Heart right ventricle (tissue), 16 donors: ENCODE measurements at places on chromosomes 4 and X. TPM values are rescaled to one million over a fixed set of nuclear protein-coding genes. Genes with fewer than 3 reads are reported as not detected.

DNA sequence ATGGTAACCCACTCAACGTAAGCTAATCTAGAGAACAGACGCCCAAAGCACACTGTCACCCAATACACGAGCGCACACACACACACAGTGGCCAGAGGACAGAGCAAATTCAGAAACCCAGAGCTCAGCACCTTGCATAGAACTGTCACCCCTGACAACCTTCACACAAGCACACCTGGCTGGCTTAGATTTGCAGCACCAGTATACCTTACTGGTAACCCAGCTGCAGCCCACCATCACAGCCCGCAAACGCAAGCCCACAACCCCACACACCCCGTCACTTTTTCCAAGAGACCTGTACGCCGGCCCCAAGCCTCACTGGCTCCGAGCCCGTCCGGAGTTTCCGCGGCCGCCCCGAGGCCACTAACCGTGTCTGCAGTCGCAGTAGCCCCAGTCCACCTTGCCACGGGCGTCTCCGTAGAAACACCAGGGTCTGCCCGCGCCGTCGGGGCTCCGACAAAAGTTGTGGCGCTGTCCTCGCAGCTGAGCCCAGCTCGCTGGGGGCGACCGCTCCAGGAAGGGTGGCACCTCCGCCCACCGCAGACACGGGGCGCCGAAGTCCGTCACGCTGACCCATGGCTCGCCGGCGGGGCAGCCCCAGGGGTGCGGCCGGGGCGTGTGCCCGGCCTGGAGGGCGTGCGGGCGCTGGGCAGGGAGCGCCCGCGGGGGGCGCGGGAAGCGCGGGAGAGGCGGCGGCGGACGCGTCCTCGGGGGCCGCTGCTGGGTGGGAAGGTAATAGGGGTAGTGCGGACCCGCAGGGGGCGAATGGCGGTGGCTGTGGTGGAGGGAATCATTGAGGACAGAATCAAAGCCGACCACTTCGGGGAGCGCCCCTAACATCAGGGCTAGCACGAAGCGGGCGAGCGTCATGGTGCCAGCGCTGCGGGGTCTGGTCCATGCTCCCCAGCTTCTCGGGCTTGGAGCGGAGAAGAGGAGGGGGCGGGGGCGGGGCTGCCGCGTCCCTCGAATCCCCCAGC, 664 bp downstream of the PRSS12 start:
- no peak for DNase-seq
- no peaks in the 10 kb centered on the region for H3K36me3 ChIP-seq
- peak overlapping the region; percentile 21 for H3K4me3 ChIP-seq
- H3K27me3 ChIP-seq: peaks cover 79% of the 10 kb centered on the region

DNA sequence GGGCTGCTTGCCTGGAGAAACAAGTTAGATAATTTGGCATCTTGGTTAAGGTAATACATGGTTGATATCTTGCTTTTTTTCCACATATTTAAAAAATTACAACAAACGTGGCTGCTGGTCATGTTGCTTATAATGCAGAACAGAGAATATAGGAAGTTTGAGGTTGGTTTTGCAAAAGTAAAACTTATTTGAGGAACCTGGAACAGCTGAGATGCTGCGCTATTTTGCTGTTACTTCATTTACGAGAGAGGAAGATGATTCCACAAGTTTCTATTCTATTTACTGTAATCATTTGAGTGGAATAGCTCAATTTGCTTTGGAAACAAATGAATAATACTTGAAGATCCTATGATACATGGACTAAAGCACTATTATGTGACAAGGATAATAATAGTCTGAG, 118.9 kb downstream of the TMA16 start:
- H3K4me1 ChIP-seq: no peaks in the 10 kb centered on the region
- peak overlapping the region; percentile 60 for H3K4me3 ChIP-seq
- no peaks in the 10 kb centered on the region for H3K27me3 ChIP-seq
- no peaks in the 10 kb centered on the region for H3K36me3 ChIP-seq

DNA sequence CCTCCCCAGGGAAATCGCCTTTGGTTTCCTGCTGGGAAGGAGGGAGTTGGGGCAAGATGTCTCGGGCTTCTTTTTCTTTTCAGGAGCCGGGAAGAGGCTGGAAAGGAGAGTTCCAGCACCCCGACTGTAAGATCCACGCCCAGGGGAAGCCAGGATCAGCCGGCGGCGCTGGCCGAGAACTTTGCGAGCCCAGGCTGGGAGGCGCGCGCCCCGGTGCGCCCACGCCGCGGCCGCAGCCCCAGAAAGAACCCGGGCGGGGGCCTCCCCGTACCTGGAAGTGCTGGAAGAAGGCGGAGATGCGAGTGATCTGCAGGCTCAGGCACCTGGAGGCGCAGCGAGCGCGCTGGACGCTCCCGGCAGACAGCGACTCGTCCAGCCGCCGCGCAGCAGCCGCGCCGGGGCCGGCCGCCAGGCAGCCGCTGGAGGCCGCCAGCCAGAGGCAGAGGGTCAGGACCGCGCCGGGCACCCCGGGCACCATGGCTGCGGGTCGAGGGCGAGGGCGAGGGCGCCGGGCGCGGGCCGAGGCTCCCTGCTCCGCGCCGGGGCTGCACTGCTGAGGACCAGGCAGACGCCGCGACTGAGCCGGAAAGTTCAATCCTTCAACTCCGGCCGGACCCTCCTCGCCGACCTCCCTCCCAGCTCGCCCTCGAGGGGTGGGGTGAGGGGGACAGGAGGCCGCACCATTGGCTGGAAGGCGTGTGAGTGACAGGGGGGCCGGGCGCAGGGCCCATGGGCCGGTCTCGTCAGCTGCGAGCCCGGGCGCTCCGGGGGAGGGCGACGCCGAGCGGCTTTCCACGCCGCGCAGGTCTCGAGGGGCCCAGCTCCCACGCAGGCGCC, at the start of gene ANOS1:
Gene ANOS1, minus strand, starts transcription at position 579 of the 837 bp plus-strand sequence. Its CDS starts 101 bp downstream, at position 478.
- H3K36me3 ChIP-seq: no peaks in the 10 kb centered on the region
- peaks cover 64% of the 10 kb centered on the region for H3K27me3 ChIP-seq
- H3K4me1 ChIP-seq: peaks cover 5% of the 10 kb centered on the region
- DNase-seq: peak; percentile 74
- H3K27ac ChIP-seq: peak within 1 kb of the TSS; percentile 48

Gene RBM47
- 1.3 TPM for total RNA-seq

DNA sequence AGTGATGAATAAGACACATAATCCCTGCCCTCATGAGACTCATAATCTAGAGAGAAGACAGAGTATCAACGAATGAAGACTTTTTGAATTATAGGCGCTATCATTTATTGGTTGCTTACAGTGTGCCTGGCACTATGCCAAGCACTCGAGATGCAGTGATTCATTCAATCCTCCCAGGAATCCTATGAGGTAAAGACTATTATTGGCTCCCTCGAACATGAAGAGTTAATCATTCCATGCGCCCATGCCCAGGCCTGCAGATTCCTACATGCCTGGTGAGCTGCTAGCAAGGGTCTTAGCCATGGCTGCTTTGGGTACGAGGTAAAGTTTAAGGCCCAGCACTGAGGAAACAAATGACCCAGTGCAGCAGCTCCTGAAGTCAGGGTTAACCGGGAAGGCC, 47.0 kb downstream of the TEX13B start:
- H3K4me3 ChIP-seq: no peak overlapping the region
- H3K36me3 ChIP-seq: no peaks in the 10 kb centered on the region
- DNase-seq: no peak
- peaks cover 35% of the 10 kb centered on the region for H3K27me3 ChIP-seq

GRCh38 chr4:126758493-126758892, 874.3 kb upstream of the INTU start:
- no peak overlapping the region for H3K4me3 ChIP-seq
- H3K27ac ChIP-seq: no peak overlapping the region
- no peaks in the 10 kb centered on the region for H3K27me3 ChIP-seq
- H3K36me3 ChIP-seq: no peaks in the 10 kb centered on the region
- no peak for DNase-seq
- H3K4me1 ChIP-seq: no peaks in the 10 kb centered on the region

- no peak overlapping the region for H3K27ac ChIP-seq
- peaks cover 11% of the 10 kb centered on the region for H3K4me1 ChIP-seq
- no peak overlapping the region for H3K4me3 ChIP-seq
- peaks cover 17% of the 10 kb centered on the region for H3K27me3 ChIP-seq
- H3K36me3 ChIP-seq: no peaks in the 10 kb centered on the region
These were observed 111.7 kb upstream of the RPS6KA3 start for GRCh38 chrX:20378233-20378920.

Gene CDX4
- total RNA-seq: not detected

GRCh38 chr4:8534129-8534528, 46.1 kb upstream of the GPR78 start:
- no peak overlapping the region for H3K27ac ChIP-seq
- H3K27me3 ChIP-seq: peaks cover 5% of the 10 kb centered on the region
- no peak overlapping the region for H3K4me3 ChIP-seq
- H3K4me1 ChIP-seq: peaks cover 8% of the 10 kb centered on the region
- no peaks in the 10 kb centered on the region for H3K36me3 ChIP-seq

DNA sequence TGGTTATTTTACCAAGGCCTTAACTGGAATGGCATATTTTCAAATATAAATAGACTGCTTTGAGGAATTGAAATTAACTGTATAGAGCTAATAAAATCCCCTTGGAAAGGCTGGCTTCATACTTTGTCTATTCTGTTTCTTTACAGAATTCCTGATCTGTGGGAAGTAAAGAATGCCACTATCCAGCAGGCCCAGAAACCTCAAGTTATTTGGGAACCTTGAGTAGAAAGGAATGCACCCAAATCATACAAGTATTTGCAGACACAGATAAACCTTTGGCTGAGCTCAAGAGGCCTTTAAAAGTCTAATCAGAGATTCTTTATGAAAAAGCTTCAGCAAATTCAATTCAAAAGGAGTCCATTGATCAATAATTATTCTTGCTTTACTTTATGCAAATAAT, 975.7 kb upstream of the PABPC4L start:
- no peak overlapping the region for H3K4me3 ChIP-seq
- no peak for DNase-seq
- no peak overlapping the region for H3K27ac ChIP-seq
- H3K4me1 ChIP-seq: no peaks in the 10 kb centered on the region

DNA sequence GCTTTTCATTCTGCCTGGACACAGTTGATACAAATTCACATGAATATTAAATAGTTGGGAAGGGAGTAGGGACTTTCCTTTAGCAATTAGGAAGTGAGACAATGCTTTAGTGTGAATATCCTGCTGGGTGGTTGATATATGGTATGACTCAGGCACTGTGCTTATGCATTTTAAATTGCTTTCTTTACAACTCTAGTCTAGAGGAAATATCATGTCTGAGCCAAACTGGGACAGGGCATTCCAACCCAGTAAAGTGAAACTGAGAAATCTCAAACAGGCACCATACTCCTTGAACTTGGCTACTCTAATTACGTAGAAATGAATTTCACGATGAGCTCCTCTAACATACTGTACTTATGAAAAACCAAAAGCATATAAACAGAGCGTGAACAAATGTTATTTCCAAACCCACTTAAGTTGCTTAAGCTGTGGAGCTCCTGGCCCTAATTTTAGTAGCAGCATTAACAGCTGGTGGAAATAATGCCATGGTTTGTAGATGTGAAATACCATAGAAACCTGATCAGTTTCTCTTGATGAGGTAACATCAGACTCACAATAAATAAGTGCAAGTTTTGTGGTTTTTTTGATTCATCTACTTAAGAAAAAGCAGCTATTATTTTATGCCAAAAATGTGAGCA, 242.9 kb upstream of the GK2 start:
- no peaks in the 10 kb centered on the region for H3K36me3 ChIP-seq
- H3K4me1 ChIP-seq: no peaks in the 10 kb centered on the region
- no peak overlapping the region for H3K4me3 ChIP-seq
- no peak overlapping the region for H3K27ac ChIP-seq

Gene VEGFD
- 4.2 TPM for total RNA-seq

Gene CCDC149
- total RNA-seq: 9.2 TPM

- no peak overlapping the region for H3K4me3 ChIP-seq
- H3K27me3 ChIP-seq: no peaks in the 10 kb centered on the region
- no peak overlapping the region for H3K27ac ChIP-seq
- H3K4me1 ChIP-seq: no peaks in the 10 kb centered on the region
- no peak for DNase-seq
These were observed 1058.9 kb downstream of the C4orf33 start for GRCh38 chr4:130154901-130155300.

- peaks cover 13% of the 10 kb centered on the region for H3K4me1 ChIP-seq
- no peaks in the 10 kb centered on the region for H3K36me3 ChIP-seq
- H3K4me3 ChIP-seq: no peak overlapping the region
These were observed 44.9 kb downstream of the JADE1 start for GRCh38 chr4:128854433-128854832.

- no peak overlapping the region for H3K27ac ChIP-seq
- H3K4me3 ChIP-seq: no peak overlapping the region
- H3K36me3 ChIP-seq: no peaks in the 10 kb centered on the region
- no peaks in the 10 kb centered on the region for H3K4me1 ChIP-seq
These were observed 190.8 kb downstream of the SPATA18 start for GRCh38 chr4:52241916-52242315.

Gene RASSF6
- total RNA-seq: not detected

- H3K27ac ChIP-seq: peak overlapping the region; percentile 50
- no peak overlapping the region for H3K4me3 ChIP-seq
- peaks cover 65% of the 10 kb centered on the region for H3K4me1 ChIP-seq
- H3K36me3 ChIP-seq: no peaks in the 10 kb centered on the region
- DNase-seq: peak; percentile 42
These were observed 111.5 kb downstream of the AFAP1 start for GRCh38 chr4:7828011-7828720.

DNA sequence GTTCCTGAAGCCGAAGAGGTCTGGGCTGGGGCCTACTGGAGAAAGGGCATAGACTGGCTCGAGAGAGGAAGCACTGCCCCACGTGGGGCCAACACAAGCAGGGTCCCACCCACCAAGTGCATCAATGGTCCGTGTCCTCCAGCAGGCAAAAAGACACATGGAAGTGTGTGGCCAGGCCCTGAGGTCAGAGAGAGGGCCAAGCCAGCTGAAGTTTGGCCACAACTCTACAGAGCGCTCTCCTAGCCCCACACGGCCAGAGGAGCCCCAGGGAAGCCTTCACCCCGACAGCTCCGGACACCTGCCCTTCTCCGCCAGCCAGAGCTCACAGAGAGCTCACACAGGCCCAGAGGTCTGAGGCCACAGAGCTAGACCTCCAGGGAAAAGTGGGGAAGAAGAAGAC, 8.5 kb upstream of the KDM5C start:
- no peaks in the 10 kb centered on the region for H3K27me3 ChIP-seq
- no peaks in the 10 kb centered on the region for H3K36me3 ChIP-seq
- no peak overlapping the region for H3K27ac ChIP-seq
- no peak overlapping the region for H3K4me3 ChIP-seq

GRCh38 chr4:6898763-6899162, 10.9 kb upstream of the TBC1D14 start:
- H3K4me1 ChIP-seq: peaks cover 7% of the 10 kb centered on the region
- no peak overlapping the region for H3K4me3 ChIP-seq
- peak overlapping the region; percentile 76 for H3K27ac ChIP-seq
- H3K36me3 ChIP-seq: no peaks in the 10 kb centered on the region
